Nucleus accumbens (tissue), 56 donors: ENCODE measurements at places on chromosomes 5 and 9.

DNA sequence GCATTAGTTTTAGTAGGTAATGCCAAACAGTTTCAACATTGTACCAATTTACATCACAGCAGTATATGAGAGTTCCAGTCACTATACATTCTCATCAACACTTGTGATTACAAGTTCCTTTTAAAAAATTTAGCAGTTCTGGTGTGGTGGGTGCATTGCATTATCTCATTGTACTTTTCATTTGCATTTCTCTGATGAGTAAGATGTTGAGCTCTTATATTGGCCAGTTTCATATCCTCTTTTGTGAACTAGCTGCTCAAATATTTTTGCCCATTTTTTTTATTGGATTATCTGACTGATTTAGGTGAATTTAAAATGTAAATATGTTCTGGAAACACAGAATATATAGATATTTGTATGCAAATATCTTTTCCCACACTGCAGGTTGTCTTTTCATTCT, 160.9 kb upstream of the NR3C1 start:
- no peak for DNase-seq

DNA sequence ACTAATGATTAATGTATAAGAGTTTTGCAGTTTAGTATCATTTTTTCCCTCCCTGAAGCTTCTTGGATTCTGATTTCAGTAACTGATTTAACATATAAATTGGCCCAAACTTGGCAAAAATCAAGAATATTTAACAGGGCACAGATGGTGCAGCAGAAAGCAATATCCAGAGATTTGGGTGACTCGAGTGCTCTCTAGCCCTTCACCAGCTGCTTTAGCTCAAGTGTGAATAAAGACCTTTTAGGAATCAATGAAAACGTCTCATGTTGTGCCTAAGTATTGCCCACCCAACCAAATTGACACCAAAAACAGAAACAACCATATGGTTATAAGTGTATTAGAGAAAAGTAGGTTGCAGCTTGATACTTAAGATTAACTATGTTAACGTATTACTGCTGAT, 933.4 kb upstream of the PTPRD start:
- DNase-seq, result no peak

DNA sequence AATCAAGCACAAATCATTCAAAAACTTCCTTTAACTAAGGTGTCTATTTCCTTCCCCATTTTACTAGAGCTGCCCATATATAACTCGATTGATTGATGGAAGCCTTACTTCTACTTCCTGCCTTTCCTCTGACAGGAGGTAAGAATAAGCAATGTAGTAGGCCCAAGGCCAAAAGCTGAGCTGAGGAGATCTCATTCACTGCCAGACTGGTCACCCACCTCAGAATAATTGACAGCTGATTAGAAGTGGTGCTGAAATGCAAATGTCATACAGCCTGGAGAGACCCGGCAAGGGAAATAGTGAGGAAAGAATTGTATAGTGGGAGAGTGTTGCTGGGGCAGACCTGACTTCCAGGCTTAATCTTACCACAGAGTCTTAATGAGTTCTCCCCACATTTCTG, 239.9 kb downstream of the SAXO1 start:
- no peak for DNase-seq

- DNase-seq, result no peak
These were observed 25.0 kb downstream of the SKP1 start for GRCh38 chr5:134151723-134152122.

DNA sequence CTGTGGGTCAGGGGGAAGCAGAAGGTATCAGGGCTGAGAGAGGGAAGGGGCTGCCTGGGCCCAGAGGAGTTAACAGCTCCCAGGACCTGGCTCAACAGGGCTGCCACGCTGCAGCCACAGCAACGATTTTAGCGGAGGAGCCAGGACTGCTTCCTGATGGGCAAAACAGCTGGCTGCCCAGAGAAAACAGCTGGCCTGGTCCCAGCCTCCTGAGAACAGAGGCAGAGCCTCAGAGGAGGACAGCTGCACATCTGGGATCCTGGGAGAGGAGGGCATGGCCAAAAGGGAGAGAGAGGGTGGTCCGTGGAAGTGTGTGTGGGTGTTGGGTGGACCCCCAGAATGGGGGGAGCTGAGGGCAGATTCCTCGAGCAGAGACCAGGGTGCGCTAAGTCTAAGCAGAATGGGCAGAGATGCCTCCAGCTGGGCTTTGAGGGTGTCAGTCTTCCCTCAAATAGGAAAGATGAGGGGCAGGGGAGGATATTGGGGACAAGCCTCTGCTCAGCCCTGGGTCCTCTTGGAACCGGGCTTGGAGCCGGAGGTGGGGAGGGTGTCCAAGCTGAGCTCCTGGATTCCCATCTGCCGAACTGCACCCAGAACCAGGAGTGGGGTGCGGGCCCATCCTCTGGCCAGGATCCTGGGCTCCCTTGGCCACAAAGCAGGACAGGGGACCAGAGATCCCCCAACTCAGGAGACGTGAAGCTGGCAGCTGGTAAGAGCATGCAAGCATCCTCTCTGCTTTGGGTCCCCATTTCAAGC, 9.1 kb upstream of the CERCAM start:
- DNase-seq, result peak; percentile 65

GRCh38 chr5:1776831-1777230, 22.8 kb downstream of the MRPL36 start:
- DNase-seq, result no peak

- no peak for DNase-seq
These were observed 878.3 kb downstream of the TLE1 start for GRCh38 chr9:80811003-80811402.

GRCh38 chr9:69500896-69501295, 171.3 kb downstream of the APBA1 start:
- no peak for DNase-seq

DNA sequence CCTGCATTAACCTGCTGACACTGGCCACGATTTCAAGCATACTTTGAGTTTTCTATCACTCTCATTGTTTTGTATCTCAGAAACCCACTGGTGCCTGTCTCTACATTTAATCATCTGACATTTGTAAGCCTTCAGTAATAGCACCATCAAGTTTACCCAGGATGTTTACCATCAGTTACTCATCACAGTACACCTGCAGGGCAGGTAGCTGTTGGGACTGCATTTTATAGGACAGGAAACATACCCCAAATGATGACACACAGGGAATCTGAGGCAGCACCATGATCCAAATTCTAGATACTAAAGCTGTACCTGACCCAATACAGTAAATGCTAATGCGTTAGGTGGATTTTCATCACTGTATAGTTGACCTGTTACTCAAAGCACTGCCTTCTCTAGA, 114.2 kb downstream of the FEM1C start:
- DNase-seq, result no peak
